HL-60 (cell line): ENCODE measurements at places on chromosomes 5 and 9.

GRCh38 chr9:127279717-127280285 is 15.2 kb downstream of the GARNL3 start:
- DNase-seq: no peak

GRCh38 chr5:60538955-60539866 is 160.8 kb downstream of the DEPDC1B start:
- DNase-seq: no peak

DNA sequence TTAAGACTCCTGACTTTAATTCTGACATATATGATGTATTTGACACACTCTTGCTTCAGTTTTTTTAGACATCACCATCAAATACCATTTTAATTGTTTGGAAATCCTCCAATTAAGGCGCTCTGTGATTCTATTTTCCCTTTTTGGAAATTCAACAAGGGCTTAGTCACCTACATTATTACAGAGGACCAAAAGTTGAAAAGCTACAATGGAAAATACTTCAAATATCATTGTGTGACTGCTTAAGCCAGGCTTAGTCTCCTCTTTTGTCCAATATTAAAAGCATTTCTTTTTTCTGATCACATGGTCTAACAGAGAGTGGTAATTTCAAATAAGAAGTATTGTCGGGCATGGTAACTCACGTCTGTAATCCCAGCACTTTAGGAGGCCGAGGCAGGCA is 160.3 kb downstream of the CEMIP2 start:
- DNase-seq: no peak

DNA sequence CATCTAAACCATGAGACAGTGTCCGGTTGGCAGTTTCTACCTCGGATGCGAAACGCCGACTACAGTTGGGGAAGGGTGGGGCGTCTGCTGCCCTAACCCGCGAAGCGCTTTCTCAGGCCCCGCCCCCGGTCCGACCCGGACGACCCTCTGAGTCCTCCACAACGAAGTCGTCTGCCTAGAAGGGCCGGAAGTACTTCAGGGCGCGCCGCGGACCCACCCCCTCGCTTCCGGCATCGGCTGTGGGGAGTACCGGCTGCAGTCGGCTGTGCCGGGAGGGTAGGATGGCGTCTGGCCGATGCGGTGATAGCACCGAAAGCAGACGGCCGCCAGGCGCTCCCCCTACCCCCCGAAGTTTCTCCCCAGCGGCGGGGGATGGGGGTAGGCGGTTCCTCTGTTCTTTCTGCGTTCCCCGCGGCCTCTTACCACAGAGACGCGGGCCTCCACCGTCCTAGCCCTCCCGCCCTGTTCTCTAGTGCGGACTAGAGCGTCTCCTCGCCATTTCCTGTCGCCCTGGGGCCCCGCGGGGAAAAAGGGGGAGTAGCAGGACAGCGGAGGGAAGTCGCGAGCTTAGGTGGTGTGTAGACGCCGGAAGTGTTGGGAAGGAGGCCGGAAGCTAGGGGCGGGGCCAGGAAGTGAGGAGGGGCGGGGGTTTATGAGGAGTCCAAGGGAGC is at the start of gene TRIM41:
TSS of gene TRIM41 (plus strand) at position 224 of the 671 bp plus-strand sequence. CDS start 719 bp downstream, outside the sequence.
- peak; percentile 99 for DNase-seq

DNA sequence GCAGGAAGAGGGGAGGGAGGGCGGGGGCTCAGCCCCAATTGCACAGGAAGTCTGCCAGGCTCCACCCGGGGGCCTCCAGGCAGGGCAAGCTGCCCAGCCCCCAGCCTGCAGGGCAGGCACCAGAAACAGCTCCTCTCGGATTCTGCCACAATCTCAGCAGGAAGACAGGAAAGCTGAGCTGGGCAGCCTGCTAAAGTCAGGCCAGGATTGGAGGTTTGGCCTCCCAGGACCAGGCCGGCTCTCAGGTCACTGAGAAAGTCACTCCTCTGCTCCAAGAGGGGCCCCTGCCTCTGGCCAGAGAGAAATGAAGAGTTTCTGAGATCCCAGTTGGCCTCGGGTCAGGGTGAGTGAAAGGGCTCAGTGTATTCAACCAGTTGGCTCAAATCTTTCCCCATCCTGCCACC is 54.6 kb upstream of the STXBP1 start:
- no peak for DNase-seq

GRCh38 chr5:88897748-88898147 is 14.8 kb upstream of the MEF2C start:
- no peak for DNase-seq

DNA sequence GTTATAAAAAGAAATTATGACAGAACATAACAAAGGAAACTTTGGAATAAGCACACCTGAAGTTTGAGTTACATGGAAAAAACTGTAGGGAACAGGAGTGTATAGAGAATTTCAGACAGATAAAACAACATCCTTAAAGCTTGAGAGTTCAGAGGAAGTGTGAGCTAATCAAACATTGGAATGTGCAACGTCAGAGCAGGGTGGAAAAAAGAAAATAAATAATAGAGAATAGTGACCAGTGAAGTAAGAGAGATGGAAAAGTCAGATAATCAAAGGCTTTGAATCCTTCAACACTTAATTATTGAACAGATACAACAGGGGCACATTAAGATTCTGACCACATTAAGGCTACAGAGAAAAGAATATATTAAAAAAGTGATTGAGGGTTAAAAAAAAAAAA is 128.5 kb upstream of the CDH10 start:
- DNase-seq: no peak

DNA sequence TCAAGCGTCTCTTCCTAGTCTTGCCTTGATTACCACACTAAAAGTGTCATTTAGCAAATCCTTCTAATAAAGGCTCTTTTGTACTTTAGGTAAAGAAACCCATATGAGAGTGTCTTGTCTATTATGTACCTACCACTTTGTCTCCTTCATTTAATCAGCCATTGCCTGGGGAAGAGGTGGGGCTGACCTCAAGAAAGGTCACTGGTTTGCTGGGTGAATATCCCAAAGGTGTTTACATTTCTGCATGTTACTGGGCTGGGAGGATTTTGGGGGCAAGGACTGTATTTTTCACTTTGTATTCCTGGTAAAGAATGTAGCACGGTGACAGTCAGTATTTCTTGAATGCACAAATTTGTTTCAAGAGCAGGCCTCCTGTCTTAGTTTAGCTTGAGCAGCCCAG is 11.9 kb upstream of the RPS23 start:
- DNase-seq: no peak

- no peak for DNase-seq
Observed at GRCh38 chr9:86413971-86414880, 60.0 kb upstream of the TUT7 start.

GRCh38 chr5:142636698-142637324 is 49.1 kb downstream of the FGF1 start:
- no peak for DNase-seq

GRCh38 chr5:141825241-141825671 is 53.0 kb downstream of the PCDH1 start:
- DNase-seq: no peak

GRCh38 chr9:121812159-121812735 is 160.8 kb downstream of the DAB2IP start:
- DNase-seq: no peak

DNA sequence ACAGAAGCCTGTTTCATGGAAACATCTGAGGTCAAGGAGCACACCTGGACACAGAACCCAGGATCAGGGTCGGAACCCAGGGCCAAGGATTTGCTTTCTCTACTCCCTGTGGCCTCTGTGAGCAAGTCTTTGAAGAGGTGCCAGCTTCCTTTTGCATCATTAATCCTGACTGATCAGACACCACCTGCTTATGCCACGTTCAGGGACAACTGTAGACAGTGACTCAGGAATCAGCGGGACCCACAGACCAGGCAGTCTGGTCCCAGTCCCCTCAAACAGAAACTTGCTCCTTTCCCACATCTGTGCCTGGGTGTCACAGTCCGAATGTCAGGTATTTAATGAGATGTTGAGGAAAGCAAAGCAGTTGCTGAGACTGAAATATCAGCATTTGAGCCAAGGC is 154.8 kb downstream of the SGCD start:
- DNase-seq: no peak

DNA sequence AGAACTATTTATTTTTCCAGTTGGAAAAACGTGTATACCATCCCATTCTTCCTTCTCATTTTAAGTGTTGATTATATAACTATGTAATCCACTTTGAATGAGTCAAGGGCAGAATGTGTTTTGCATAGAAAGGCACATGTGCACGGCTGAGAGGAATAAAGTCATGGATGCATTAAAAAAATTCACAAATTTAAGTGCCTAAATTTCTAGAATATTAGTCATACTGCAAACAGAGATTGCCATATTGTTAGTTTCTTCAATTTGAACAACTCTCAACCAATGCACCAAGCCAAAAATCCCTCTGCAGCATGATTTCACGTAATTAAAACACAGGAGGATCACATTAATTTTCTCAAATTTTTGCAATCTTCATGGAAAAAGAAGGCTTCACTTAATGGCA is 166.3 kb downstream of the MPDZ start:
- no peak for DNase-seq

DNA sequence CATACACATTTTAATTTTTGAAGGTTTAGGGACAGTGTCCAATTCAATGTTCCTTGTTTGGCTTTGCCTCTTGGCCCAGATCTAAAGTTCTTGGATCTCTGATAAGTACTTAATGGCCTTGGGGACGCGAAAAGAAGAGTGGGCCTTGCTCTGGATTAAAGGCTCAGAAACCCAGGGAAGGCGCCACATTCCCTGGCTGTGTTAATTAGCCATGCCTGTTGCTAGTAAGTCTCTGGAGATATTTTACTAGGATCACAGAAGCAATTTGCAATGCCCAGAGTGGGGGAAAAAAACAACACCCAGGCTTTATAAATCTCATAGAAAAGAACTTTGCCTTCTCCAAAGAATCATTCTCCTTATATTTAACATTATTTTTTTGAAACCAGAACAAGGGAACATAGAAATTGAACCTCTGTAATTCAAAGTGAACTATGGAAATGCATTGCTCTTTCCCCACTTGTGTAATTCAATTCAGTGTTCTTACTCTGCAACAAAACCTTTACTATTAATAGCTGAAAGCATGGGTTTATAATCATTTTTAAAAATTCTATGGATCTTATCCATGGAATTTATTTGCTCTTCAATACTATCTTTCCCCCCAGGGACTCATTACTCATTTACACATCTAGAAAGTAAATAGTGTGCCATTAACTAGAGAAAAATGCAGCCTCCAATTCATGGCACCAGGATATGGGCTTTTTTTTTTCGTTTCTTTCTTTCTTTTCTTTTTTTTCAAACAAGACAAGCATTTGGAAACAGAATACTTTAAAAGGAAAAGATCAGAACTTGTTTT is 172.2 kb upstream of the ANKRD55 start:
- no peak for DNase-seq

DNA sequence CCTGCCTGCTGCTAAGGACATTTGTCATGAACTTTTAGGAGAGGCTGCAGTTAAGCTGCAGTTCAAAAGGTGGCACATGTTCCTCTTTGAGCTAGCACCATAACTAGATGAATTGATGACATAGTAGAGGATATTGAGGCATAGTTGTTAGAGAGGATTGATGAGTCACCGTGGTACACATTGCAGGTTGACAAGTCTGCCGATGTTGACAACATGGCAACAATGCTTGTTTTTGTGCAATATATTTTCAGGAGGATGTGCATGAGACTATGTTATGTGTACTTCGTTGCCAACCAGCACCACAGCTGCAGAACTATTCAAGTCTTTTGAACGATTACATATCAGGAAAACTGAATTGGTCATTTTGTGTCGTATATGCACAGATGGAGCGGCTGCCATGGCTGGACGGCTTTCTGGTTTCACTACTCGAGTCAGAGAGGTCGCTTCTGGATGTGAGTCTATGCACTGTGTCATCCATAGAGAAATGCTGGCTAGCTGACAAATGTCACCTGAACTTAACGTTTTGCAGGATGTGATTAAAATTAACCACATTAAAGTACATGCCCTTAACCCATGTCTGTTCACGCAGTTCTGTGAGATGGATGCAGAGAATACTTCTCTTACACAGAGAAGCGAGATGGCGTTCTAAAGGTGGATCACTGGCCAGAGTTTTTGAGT is 24.2 kb downstream of the ANP32B start:
- no peak for DNase-seq

- DNase-seq: peak; percentile 43
Observed at GRCh38 chr9:3277200-3277599, 248.6 kb downstream of the RFX3 start.

- no peak for DNase-seq
Observed at GRCh38 chr9:122107291-122107805, 14.2 kb upstream of the TTLL11 start.

DNA sequence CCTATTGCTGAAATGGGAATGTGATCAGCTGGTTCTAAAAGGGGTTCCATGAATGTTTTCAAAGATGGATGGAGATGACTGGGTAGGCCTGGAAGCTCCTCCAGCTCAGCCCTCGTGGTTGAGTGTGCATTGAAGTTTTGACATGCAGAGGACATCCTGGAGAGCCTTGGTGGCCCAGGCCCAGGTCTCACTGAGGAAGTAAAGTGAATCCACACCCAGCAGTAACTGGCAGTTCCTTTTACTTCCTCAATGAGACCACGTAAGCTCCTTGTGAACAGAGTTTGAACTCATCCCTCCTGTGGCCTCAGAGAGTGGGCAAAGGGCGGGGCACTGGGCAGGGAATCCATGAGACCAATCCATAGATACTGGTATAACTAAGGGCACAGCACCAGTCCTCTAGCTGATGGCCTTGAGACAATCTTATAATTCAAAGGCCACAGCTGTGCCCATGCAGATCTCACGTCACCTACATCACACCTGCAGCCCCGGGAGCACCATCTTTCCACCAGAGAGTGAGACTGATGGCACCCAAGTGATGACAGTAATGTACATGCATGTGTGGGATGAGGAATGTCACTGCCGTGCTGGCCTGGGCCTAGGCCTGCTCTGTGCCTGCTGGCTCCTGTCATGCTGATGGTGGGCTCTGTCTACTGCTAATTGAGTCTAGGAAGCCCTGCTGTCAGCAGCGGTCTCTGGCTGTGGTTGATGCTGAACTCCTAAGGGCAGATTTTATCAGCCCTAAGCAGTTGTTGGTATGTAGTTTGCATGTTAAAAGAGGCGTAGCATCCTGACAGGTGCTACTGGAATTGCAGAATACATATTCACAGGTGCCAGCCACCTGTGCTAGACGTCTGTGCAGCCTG is 257.8 kb downstream of the FSTL4 start:
- DNase-seq: no peak

GRCh38 chr5:61771062-61771461 is 439.0 kb downstream of the ZSWIM6 start:
- DNase-seq: no peak

- no peak for DNase-seq
Observed at GRCh38 chr9:128528445-128529160, 23.8 kb upstream of the SPTAN1 start.
